ENCODE measurements at places on chromosomes 2 and 18. TPM values are rescaled to one million over a fixed set of nuclear protein-coding genes. Genes with fewer than 3 reads are reported as not detected.

CDCA7 gene
- 3.9 TPM for total RNA-seq

C2orf72 gene
- 2.0 TPM for total RNA-seq

ITGB6 gene
- total RNA-seq, result not detected

TSPYL6 gene
- not detected for total RNA-seq

OBSL1 gene
- 13.9 TPM for total RNA-seq

DES gene
- not detected for total RNA-seq

NOL4 gene
- not detected for total RNA-seq

PLEK gene
- total RNA-seq, result under 0.01 TPM

RBM45 gene
- total RNA-seq, result 20.6 TPM

ANKRD29 gene
- total RNA-seq, result 0.79 TPM

KCNJ3 gene
- total RNA-seq, result not detected

CYS1 gene
- under 0.01 TPM for total RNA-seq

ARHGEF33 gene
- total RNA-seq, result under 0.01 TPM

DSG2 gene
- 5.8 TPM for total RNA-seq

MERTK gene
- total RNA-seq, result 21.6 TPM

OTOS gene
- not detected for total RNA-seq

UNC80 gene
- total RNA-seq, result 0.20 TPM

ACP1 gene
- 87.2 TPM for total RNA-seq

ADD2 gene
- 7.2 TPM for total RNA-seq

PLGLB1 gene
- total RNA-seq, result 1.4 TPM

SCN2A gene
- total RNA-seq, result under 0.01 TPM

B3GNT7 gene
- total RNA-seq, result 4.4 TPM

ZSCAN30 gene
- total RNA-seq, result 6.9 TPM

RAB17 gene
- total RNA-seq, result 12.6 TPM

TRABD2A gene
- 0.99 TPM for total RNA-seq

STEAP3 gene
- total RNA-seq, result 7.2 TPM

ALK gene
- not detected for total RNA-seq

CD302 gene
- total RNA-seq, result 5.7 TPM

QPCT gene
- 0.60 TPM for total RNA-seq

EMILIN1 gene
- 42.3 TPM for total RNA-seq

ASXL2 gene
- 4.4 TPM for total RNA-seq

ANKMY1 gene
- total RNA-seq, result 6.0 TPM

GPR17 gene
- not detected for total RNA-seq

CHAC2 gene
- total RNA-seq, result 8.9 TPM

NCKAP5 gene
- total RNA-seq, result under 0.01 TPM

UGT1A4 gene
- not detected for total RNA-seq

All from lung microvascular endothelial cell (primary cell).